ENCODE measurements at places on chromosomes 3 and 15.

DNA sequence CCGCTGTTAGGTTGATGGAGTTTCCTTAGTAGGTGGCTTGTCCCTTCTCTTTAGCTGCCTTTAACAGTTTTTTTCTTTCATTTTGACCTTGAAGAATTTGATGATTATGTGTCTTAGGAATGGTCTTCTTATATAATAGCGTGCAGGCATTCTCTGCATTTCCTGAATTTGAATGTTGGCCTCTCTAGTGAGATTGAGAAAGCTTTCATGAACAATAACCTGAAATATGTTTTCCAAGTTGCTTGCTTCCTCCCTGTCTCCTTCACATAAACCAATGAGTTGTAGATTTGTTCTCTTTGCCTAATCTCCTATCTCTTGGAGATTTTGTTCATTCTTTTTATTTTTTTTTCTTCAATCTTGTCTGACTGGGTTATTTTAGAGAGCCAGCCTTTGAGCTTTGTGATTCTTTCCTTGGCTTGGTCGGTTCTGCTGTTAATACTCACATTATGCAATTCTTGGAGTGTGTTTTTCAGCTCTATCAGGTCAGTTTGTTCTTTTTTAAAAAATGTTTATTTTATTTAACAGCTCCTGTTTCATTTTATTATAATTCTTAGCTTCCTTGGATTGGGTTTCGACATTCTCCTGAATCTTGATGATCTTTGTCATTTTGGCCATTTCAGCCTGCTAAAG, 627.9 kb downstream of the SI start:
- DNase-seq: no peak

- DNase-seq: no peak
These were observed 76.3 kb downstream of the CACNA1D start for GRCh38 chr3:53570709-53571108.

GRCh38 chr15:98953000-98953787, 54.4 kb downstream of the PGPEP1L start:
- DNase-seq: no peak

GRCh38 chr15:68957696-68958095, 27.4 kb downstream of the SPESP1 start:
- no peak for DNase-seq

DNA sequence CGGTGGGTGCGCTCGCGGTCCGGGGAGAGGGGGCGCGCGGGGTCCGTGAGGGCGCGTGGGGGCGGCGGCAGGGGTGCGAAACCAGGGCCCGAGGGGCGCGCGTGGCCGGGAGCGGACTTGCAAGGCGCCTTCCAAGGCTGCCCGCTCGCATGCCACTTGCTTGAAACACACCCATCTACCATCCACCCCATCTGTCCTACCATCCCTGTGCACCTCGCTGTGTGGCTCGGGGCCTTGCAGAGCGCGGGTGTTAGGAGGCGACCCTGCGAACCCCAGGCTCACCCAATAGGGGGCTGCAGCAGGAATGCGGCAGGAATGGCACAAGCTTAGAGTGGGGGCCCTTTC, 240 bp downstream of the CFAP100 start:
- no peak for DNase-seq

- DNase-seq: no peak
These were observed 29.9 kb downstream of the SPG11 start for GRCh38 chr15:44633603-44634002.

DNA sequence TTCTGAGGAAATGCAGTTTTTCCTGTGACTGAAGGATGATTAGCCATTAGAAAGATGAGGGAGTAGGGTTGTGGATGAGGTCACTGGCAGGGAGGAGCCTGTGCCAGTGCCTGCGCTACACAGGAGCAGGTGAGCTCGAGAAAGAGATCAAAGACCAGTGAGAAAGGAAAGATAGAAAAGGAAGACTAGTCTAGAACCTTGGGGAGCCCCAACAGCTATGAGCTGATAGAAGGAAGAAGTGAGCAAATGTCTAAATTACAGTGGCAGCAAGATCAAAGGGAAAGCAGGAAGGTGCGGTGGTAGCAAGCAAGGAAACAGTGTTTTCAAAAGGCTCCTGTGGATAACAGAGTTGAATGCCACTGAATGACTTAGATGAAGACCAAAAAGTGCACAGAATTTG, 39.6 kb downstream of the LNP1 start:
- DNase-seq: no peak

- DNase-seq: no peak
These were observed 46.9 kb downstream of the NOX5 start for GRCh38 chr15:69061414-69061842.

DNA sequence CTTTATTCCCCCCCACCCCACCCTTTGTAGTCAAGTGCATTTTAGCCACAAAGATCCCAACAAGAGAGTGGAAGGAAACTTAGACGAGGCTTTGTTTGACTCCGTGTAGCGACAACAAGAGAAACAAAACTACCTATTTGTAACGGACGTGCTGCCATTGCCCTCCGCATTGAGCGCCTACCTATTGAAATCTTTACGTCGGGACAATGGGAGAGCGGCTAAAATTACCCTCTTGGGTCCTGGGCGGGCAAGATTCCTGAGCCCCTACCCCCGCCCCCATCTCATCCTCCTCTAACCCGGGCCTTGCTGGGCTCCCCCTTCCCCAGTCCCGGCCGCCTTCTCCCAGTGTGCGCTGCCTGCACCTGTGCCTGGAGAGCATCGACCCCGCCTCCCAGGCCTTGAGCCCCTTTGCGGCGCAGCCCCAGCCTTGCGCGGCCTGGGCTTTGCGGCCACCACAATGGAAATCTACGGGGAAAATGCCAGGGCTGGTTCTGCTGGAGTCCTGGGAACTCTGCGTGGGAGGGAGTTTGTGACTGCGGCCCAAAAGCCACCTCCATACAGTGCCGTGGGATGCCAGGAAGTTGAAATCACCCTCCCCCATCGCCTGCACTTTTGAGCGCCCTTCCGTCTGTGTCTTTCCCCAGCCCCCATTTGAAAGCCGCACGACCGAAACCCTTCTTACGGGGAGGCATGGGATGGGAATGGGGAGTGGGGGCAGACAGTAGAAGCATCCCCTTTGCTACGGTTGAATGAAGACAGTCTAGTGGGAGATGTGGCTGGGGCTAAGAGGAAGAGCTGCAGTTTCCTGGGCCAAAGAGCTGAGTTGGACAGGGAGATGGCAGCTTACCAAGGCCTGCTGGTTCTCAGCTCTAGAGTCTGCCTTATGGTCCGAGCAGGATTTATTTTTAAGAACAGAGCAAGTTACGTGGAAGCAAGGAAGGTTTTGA, 1.1 kb upstream of the SOX2 start:
- no peak for DNase-seq

GRCh38 chr15:101646672-101647071, 5.5 kb downstream of the TM2D3 start:
- no peak for DNase-seq

GRCh38 chr3:109831403-109831802, 494.1 kb upstream of the DPPA4 start:
- DNase-seq: no peak

- no peak for DNase-seq
These were observed 132.2 kb downstream of the TMCO5A start for GRCh38 chr15:38066612-38067011.

DNA sequence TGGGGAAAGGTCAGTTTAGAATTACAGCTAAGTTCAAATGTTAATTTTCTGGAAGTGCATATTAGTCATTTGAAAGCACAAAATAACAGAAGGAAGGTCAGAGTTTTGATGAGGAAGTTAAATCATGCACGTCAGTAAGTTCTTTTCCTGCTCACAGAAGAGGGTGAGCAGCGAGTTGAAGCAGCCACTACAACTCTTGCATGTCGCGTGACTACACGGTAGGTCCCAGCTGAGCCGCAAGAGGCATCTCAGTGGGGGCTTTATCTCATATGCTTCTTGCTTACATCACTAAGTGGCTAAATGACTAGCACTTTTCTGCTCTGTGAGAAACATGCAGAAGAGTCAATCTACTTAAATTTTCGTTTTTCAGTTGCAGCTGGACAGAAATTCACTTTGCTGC, 21.3 kb upstream of the SEC62 start:
- DNase-seq: no peak

DNA sequence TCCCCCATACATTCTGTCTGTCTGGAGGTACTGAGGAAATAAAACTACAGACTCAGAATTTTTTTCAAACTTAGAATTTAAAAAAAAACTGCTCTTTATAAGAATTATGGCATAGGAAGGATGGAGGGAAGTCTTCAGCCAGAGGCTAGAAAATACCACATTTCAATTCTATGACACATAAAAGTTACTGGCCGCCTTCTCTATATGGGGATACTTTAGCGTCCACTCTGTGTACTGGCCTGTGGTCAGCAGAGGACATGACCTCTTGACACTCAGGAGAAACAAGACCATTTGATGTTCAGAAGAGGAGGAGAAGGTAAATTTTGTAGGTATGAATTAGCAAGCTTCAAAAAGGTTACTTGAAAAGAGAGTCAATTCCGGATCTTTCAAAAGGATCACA, 417.4 kb downstream of the MFSD1 start:
- DNase-seq: no peak

DNA sequence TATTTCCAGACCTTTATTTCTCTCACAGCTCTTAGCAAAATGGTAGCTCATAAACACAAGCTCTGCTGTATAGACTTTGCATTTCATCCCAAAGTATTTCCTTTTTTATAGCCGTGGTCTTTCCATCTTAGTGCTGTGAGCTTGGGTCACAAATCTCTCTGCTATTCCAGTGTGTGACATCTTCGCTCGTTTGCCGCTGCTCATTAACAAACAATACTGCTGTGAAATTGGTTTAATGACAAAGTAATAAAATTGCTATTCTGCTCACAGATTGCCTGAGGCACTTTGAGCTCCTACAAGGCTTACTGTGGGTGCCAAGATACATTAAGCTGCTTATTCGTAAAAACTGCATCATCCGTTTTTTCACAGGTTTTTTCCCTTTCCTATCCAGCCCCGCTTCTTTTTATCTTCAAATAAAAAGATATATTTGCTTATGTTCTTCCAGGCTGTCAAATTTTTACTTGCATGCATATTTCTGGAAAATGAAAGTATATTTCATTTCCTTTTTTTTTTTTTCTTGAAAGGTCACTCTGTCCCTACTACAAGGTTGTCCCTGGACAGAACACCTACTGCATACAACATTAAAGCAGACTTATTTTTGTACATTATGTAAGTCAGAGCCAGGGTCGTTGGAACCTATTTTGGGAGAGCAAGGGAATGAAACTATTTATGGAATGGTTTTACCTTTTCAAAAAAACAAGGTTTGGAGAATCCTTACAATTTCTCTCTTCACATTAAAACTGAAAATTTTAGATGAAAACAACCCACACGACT, 174.5 kb downstream of the MEIS2 start:
- DNase-seq: no peak

- no peak for DNase-seq
These were observed 933 bp upstream of the APEH start for GRCh38 chr3:49673121-49673714.

DNA sequence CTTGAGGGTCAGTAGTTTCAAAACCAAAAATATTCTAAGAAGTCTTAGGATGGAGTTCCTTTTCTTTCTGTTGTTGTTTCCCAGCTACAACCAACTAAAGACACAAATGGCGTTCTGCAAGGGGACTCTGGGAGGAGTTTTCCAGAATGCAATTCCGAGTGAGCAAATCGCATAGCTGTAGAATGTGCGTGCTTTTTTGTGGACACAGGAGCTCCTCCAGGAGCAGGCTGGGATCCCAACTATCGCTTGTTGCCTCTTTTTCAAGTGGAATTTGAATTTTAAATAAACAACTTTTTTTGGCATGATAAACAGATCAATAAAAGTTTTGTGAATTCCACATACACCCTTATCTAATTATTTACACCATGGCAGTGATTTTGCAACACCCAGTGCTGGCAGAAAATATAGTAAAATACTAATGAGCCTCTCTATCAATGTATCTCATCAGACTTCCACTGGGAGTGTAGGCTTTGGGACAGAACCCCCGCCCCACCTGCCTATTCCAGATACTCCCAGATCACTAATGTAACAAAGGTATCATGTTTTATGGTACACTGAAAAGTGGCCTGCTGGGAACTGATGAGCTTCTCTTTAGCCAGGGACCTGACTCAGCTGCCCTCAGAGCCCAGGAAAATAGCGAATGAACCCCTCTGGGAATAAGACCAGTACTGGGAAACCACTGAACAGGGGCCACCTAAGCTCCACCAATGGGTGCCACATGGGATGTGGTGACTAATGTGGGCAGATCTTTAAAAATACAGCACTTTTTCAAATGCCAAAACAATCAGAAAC, 66.4 kb downstream of the LMCD1 start:
- DNase-seq: no peak

- no peak for DNase-seq
These were observed 46.1 kb downstream of the AMOTL2 start for GRCh38 chr3:134328147-134328591.

DNA sequence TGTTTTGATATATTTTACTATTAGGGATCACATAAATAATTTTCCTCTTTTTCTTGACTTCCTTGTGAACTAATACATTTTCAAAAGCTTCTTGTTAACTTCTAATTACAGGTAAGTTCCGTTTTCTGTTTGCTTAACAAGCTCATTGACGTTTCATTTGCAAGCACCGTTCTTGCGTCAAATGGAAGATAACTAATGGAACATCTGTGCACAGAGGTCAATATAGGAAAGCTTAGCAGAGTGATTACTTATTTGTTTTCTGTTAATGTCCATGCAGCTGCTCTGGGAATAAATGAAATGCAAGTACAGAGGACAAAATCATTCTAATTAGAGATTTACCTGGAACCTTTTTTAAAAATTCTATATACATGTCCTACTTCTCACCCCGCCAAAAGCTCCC, 115.5 kb upstream of the C2CD4B start:
- DNase-seq: peak; percentile 49

Data from NCI-H510A treated with DMSO at 0.1 percent for 48 hours (cell line).